T-helper 17 cell (primary cell): ENCODE measurements at places on chromosomes 1 and 21. TPM values are rescaled to one million over a fixed set of nuclear protein-coding genes. Genes with fewer than 3 reads are reported as not detected.

- H3K27me3 ChIP-seq: no peaks in the 10 kb centered on the region
- H3K36me3 ChIP-seq: peaks cover 13% of the 10 kb centered on the region
- no peak overlapping the region for H3K4me3 ChIP-seq
- H3K4me1 ChIP-seq: peaks cover 13% of the 10 kb centered on the region
- no peak for DNase-seq
Observed at GRCh38 chr1:54219688-54220003, 19.7 kb downstream of the MRPL37 start.

DNA sequence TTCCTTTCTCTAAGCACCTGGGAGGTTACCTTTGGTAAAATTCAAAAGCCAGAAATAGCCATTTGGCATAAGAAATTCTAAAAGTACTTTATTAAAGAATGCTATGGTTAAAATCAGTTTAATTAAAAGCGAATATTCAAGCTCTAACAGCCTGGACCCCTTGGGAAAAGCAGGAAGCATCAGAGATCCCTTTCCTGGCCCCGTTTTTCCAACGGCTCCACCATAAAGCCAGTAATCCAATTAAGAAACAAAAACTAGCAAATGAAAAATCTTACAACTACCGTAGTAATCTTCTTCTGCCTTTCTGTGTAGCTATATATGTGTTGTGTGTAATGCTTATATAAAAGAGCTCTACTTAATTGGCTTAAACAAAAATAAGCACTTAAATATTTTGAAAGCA, 33.5 kb upstream of the NEK2 start:
- no peak overlapping the region for H3K27ac ChIP-seq
- H3K4me1 ChIP-seq: no peaks in the 10 kb centered on the region
- no peak overlapping the region for H3K4me3 ChIP-seq
- H3K36me3 ChIP-seq: no peaks in the 10 kb centered on the region

Gene RGS13
- 0.26 TPM for total RNA-seq

Gene FCGR3A
- total RNA-seq: 4.3 TPM
